Esophagus muscularis mucosa (tissue), 4 donors: ENCODE measurements at places on chromosomes 11 and 22. TPM values are rescaled to one million over a fixed set of nuclear protein-coding genes. Genes with fewer than 3 reads are reported as not detected.

The HBB gene
- total RNA-seq, result 6.6 TPM

The FOXR1 gene
- not detected for total RNA-seq

DNA sequence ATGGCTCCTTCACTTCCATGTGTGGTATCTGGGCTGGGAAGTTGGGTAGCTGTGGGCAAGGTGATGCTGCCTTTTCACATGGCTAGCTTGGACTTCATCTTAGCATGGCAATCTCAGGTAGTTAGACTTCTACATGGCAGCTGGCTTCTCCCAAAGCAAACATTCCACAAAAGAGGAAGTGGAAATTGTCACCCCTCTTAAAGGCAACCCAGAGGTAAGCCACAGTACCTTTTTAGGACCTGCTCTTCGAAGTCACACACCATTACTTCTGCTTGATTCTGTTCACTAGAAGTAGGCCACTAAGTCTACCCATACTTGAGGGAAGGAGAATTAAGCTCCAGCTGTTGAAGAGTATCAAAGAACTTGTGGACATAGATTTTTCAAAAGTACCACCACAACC lies 25.9 kb downstream of the TUG1 start:
- H3K27ac ChIP-seq, result no peak overlapping the region
- H3K4me3 ChIP-seq, result no peak overlapping the region
- H3K36me3 ChIP-seq, result no peaks in the 10 kb centered on the region
- no peaks in the 10 kb centered on the region for H3K27me3 ChIP-seq

DNA sequence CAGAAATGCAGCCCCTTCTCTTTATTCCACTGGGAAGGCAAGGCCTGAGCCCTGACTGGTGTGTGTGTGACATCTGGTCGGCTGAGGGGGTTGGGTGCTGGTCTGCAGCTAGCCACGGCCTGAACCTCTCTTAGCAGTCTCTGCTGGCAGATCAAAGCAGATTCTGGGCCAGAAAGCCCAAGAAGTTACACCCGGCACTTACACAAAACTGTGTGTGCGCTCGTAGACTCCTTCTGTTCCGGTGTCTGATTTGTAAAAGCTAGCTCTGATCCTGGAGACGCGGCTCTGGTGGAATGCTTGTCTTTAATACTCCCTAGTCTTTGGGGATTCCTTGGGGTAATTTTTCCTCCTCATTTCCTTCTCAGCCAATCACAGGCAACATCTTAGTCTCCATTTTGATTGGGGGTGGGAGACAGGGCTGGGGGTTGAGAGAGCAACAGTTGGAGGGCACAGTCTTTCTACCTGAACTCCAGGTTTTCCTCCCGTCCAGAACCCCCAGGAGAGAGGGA lies 5.5 kb downstream of the PKNOX2 start:
- DNase-seq, result no peak
- H3K27ac ChIP-seq, result peak overlapping the region; percentile 76

DNA sequence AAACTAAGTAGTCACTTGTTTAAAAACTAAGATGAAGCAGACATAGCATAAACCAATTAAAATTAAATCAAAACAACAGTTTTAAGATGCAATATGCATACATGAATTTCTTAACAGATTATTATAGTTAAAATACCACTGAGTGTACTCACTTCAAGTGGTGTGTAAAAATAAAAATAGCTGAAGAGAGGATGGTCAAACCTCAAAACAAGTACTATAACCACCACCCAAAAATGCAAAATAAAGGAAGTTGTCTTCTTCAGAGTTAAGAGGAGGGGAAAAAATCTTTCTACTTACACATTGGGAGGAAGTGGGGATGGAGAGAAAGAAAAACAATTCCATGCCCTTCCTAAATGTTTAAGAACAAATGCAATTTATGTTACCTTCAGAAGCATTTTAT lies 31.9 kb downstream of the RRAS2 start:
- no peak for DNase-seq
- no peak overlapping the region for H3K4me3 ChIP-seq
- H3K36me3 ChIP-seq, result no peaks in the 10 kb centered on the region
- peaks cover 3% of the 10 kb centered on the region for H3K4me1 ChIP-seq

DNA sequence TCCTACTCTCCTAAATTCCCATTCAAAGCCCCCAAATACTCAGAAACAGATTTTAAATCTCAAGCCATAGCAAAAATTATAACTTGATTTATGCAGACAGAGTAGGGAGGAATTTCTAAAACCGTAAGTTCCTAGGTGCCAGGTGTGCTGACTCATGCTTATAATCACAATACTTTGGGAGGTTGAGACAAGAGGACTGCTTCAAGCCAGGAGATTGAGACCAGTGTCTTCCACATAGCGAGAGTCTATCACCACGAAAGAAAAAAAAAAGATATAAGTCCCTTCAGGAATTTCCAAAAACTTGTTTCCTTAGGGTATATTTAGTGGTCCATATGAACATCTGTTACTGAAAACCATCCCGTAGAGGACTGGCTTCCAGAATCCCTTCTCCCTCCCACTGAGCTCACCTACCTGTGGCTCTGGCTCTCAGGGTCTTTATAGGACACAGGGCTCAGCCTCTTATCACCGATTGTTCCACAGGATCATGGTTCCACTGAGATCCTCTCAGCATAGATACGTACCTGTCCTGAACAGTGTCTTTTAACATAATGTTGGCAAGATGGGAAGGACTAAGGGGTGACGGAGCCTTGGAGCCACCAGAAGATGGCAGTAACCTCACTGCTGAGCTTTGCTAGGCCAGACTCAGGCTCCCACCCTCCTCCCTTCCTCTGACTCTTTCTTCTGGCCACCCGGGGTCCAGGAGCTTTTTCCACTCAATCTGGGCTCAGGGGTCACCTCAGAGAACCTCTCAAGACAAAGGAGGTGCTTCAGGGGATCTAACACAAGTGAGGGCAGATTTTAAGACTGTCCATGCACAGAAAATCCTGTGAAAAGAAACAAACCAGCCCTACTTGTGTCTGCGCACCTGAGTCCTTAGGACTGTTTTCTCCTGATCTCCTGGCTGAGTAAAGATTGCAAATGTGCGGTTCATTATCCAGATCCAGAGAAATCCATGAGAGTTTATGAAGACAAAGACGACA lies 117.5 kb upstream of the TOP3B start:
- H3K27ac ChIP-seq, result no peak overlapping the region
- DNase-seq, result peak; percentile 81
